HCT116 (cell line): ENCODE measurements at places on chromosomes 12 and 14. TPM values are rescaled to one million over a fixed set of nuclear protein-coding genes. Genes with fewer than 3 reads are reported as not detected.
A peak's percentile ranks its signal among the peaks of the same experiment; 100 is the strongest.

Gene RABGGTA
- 40.8 TPM for total RNA-seq

Gene ITGA5
- 49.7 TPM for total RNA-seq

Gene LGR5
- total RNA-seq: not detected

Gene TMEM119
- not detected for total RNA-seq

Gene EML5
- 1.8 TPM for total RNA-seq

Gene HHIPL1
- not detected for total RNA-seq

Gene KRT78
- not detected for total RNA-seq

Gene OGFOD2
- total RNA-seq: 29.5 TPM

Gene LRRC10
- total RNA-seq: not detected

Gene CLEC2D
- 1.9 TPM for total RNA-seq

- no peak overlapping the region for H3K27ac ChIP-seq
- no peak for DNase-seq
- 0 out of 2 replicates have a peak, but pooled peaks cover 8% of the 10 kb centered on the region for H3K27me3 ChIP-seq
Measured at GRCh38 chr14:33349871-33350270, 411.2 kb downstream of the NPAS3 start.

GRCh38 chr14:35786856-35787255 lies 22.2 kb downstream of the RALGAPA1 start:
- H3K4me1 ChIP-seq: no peaks in the 10 kb centered on the region
- H3K4me3 ChIP-seq: no peak overlapping the region
- no peaks in the 10 kb centered on the region for H3K36me3 ChIP-seq
- no peak for DNase-seq

DNA sequence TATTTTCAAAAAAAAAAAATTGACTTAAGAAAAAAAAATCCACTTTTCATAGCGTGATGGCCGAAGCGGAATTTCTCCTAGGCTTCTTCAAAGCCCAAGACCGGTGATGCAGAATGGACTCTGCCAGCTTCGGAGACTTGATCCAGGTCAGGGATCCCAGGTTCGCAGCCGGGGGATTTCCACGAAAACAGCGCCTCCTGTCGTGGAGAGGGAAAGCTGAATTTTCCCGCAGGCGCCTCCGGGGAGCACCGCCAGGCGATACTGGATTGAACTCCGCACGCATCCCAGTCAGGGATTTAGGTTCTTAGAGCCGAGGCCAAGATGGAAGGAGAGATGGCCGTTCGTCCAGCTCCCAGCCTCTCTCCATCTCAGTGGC lies 2.1 kb downstream of the TTC6 start:
- no peaks in the 10 kb centered on the region for H3K27me3 ChIP-seq
- peaks cover 5% of the 10 kb centered on the region; the same call in 1 of the 2 replicates for H3K4me1 ChIP-seq
- H3K27ac ChIP-seq: no peak overlapping the region
- no peaks in the 10 kb centered on the region for H3K36me3 ChIP-seq

- no peaks in the 10 kb centered on the region for H3K36me3 ChIP-seq
- H3K27ac ChIP-seq: no peak overlapping the region
- no peak for DNase-seq
- no peaks in the 10 kb centered on the region for H3K27me3 ChIP-seq
- H3K4me3 ChIP-seq: no peak overlapping the region
- peaks cover 4% of the 10 kb centered on the region for H3K4me1 ChIP-seq
Measured at GRCh38 chr12:5168148-5168547, 124.5 kb downstream of the KCNA5 start.

DNA sequence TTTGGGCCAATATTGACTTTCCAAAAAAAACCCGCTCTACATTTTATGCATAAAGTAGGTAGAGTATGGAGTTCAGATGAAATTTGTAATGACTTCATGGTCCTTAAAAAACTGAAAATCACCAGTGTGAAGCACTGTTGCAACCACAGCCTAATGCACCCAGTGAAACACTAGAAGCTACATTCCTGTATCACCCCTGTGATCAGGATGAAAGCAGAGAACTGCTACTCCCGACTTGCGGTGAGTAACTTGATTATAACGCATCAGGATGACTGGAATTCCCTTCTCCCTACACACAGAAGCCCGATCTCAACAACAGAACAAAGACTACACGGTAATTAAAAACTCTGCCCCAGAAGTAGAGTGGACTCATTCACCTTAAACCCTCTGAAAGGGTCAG lies 33.8 kb downstream of the SPTB start:
- H3K27ac ChIP-seq: no peak overlapping the region
- no peaks in the 10 kb centered on the region for H3K36me3 ChIP-seq
- no peak for DNase-seq
- H3K4me3 ChIP-seq: no peak overlapping the region
- H3K4me1 ChIP-seq: peaks cover 10% of the 10 kb centered on the region

- H3K36me3 ChIP-seq: peaks cover 58% of the 10 kb centered on the region
- no peak for DNase-seq
- H3K27ac ChIP-seq: no peak overlapping the region
- no peaks in the 10 kb centered on the region for H3K4me1 ChIP-seq
Measured at GRCh38 chr12:31289441-31289840, 36.5 kb downstream of the SINHCAF start.

DNA sequence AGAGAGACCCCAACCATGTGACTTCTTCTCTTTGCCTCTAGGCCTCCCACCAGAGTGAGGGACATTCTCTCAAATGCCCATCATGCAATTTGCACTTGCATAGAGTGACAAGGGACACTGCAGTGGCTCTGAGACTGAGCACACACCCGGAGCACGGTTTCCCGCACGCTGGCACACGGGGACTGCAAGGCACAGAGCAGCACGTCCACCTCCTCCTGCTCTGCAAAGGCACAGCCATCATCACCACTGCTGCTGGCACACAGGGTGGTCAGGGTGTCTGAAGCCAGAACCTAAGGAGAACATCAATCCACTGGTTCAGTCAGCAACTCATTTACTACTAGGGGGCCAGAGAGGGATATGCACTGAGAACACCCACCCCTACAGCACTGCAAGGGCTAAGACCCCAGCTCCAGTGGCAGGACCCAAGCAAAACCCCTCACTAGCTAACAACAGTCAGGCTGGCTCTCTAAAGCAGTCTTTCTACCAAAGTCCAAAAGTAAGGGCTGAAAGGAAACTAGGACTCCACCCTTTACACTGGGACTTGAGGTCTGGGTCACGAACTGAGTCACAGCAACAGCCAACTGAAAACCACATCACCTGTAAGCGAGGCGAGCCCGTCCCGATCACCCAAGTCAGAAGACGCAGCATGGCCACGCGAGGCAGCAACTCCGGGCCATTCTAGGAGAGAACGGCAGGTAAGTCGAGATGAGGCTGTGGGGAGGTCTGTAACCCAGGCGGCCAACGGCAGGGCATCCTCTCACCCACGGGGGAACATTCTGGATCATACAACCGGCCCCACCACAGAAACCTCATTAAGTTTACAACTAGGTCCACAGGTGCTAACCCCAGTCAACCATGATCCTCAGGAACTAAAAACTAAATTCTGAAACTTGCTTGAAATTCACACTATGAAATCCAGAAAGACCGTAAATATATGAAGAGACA lies 37.9 kb downstream of the GCN1 start:
- H3K36me3 ChIP-seq: peaks cover 71% of the 10 kb centered on the region
- no peak for DNase-seq
- no peak overlapping the region for H3K27ac ChIP-seq
- no peaks in the 10 kb centered on the region for H3K27me3 ChIP-seq
- H3K4me3 ChIP-seq: no peak overlapping the region

DNA sequence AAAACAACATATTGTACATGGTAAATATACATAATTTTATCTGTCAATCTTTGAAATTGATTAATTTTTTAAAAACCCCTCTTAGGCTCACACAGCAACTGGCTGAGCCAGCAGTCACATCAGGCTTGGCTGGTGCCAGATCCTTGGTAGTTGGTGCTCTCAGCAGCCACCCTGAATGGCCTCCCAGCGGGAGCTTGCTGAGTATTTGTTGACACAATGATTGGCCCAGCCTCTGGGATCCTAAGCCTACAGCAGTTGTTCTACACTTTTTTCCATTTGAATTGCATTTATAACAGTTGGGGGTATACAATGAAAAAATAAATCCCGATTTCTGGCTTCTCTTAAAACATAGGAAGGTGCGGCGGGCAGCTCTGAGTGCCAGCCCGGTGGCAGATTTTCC lies 11.1 kb downstream of the PRKAB1 start:
- H3K36me3 ChIP-seq: peaks cover 45% of the 10 kb centered on the region
- no peak for DNase-seq
- H3K27ac ChIP-seq: no peak overlapping the region
- no peaks in the 10 kb centered on the region for H3K27me3 ChIP-seq

DNA sequence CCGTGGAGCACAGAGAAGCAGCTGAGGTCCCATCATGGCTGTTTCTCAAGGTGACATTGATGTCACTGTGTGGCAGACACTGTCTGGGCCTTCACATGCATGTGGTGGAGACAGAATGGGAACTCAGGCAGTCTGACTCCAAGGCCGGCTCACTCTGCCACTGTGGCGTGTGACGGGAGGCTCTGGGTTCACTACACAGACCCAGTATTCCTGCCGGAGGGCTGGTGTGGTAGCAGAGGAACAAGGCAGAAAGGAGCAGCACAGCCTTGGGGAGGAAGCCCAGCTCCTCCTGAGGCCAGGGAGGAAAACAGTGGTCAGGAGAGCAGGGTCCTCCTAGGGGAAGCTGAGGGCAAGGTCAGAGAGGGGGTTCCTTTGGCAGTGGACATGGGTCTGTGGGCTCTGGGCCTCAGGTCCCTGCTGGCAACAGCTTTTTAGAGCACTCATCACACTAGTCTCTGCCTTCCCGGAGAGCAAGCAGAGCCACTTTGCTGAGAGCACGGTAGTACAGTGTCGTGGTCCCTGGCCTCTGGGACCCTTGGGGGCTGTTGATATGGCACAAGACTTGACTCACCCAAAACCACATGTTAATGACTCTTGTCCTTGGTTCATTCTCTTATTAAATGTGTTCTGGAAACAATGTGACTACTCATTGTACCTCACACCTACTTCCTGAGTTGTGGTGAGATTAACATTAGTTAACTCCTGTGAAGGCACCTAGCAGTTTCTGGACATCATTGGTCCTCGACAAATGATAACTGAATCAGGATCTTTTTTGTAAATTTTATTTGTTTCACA lies 21.3 kb downstream of the DCAF4 start:
- H3K27ac ChIP-seq: no peak overlapping the region
- no peak for DNase-seq
- H3K36me3 ChIP-seq: peaks cover 2% of the 10 kb centered on the region
- H3K4me1 ChIP-seq: no peaks in the 10 kb centered on the region

- peaks cover 99% of the 10 kb centered on the region for H3K4me1 ChIP-seq
- DNase-seq: no peak
- H3K27me3 ChIP-seq: no peaks in the 10 kb centered on the region
- peak overlapping the region; percentile 87 for H3K27ac ChIP-seq
Measured at GRCh38 chr14:77043177-77043983, 14.9 kb upstream of the IRF2BPL start.

- DNase-seq: peak; percentile 32
- H3K27me3 ChIP-seq: no peaks in the 10 kb centered on the region
- peaks cover 5% of the 10 kb centered on the region for H3K4me1 ChIP-seq
Measured at GRCh38 chr14:50619569-50620141, 48.5 kb downstream of the SAV1 start.

- DNase-seq: no peak
- H3K4me3 ChIP-seq: no peak overlapping the region
Measured at GRCh38 chr14:52049721-52050588, 18.9 kb downstream of the NID2 start.

GRCh38 chr12:69150796-69151127 lies 88.6 kb upstream of the CPSF6 start:
- H3K27ac ChIP-seq: no peak overlapping the region
- no peak for DNase-seq
- H3K27me3 ChIP-seq: no peaks in the 10 kb centered on the region
- H3K4me1 ChIP-seq: no peaks in the 10 kb centered on the region
- H3K4me3 ChIP-seq: no peak overlapping the region
- H3K36me3 ChIP-seq: no peaks in the 10 kb centered on the region

DNA sequence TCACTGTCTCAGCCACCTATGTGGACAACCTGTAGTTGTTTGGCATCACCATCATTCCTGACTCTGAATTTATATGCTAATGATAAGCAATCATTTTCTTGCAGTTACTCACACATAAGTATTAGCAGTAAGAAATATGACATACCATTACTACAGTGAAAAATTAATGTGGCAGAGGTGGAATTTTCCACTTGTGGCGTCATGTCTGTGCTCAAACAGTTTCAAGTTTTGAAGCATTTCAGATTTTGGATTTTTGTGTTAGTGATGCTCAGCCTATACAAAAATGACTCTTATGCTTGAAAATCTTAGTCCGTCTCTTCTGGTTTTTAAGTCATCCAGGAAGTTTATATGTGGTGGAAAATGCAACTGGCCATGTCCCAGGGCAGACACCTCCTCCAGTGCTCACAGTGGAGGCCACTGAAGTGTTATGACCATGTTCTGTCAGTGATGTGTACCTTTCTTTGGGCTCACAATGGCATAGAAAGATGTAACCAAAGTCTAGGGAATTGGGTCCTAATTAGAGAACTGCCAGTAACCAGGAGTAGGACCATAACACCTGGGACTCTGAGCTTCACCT lies 220.6 kb downstream of the SYT1 start:
- H3K27ac ChIP-seq: no peak overlapping the region
- DNase-seq: no peak
- no peak overlapping the region for H3K4me3 ChIP-seq

GRCh38 chr12:131684015-131684725 lies 26.7 kb upstream of the SFSWAP start:
- H3K27me3 ChIP-seq: no peaks in the 10 kb centered on the region
- no peaks in the 10 kb centered on the region for H3K36me3 ChIP-seq
- H3K4me3 ChIP-seq: no peak overlapping the region
- DNase-seq: no peak
- no peak overlapping the region for H3K27ac ChIP-seq

GRCh38 chr12:47773858-47774580 lies 981 bp downstream of the SLC48A1 start:
- no peak for DNase-seq
- H3K27me3 ChIP-seq: no peaks in the 10 kb centered on the region
- no peaks in the 10 kb centered on the region for H3K36me3 ChIP-seq
- H3K27ac ChIP-seq: peak overlapping the region; percentile 58; the same call in 1 of the 2 replicates
- H3K4me3 ChIP-seq: peak overlapping the region; percentile 71
- peaks cover 21% of the 10 kb centered on the region for H3K4me1 ChIP-seq

DNA sequence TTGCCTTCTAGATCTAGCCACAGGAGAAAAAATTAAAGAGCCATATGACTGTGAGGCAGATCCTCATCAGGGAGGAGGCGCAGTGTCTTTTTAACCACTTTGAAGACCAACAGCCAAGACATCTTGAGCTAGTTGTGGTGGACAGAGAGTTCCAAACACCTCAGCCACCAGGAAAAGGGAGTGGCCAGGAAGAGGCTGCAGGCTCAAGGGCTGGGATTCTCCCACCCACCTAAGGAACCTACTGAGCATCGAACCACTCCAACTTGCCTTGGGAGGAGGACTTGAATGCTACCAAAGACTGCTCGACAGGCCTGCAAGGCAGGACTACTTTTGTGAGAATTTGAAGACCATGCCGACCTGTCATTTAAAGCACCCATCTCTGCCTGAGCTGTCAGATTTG lies 14.5 kb upstream of the MDM2 start:
- peaks cover 24% of the 10 kb centered on the region for H3K4me1 ChIP-seq
- H3K36me3 ChIP-seq: no peaks in the 10 kb centered on the region
- H3K27me3 ChIP-seq: no peaks in the 10 kb centered on the region
- no peak for DNase-seq

- no peaks in the 10 kb centered on the region; the same call in 1 of the 2 replicates for H3K36me3 ChIP-seq
- H3K27me3 ChIP-seq: no peaks in the 10 kb centered on the region
- H3K4me1 ChIP-seq: no peaks in the 10 kb centered on the region
- no peak for DNase-seq
- no peak overlapping the region for H3K27ac ChIP-seq
- H3K4me3 ChIP-seq: no peak overlapping the region
Measured at GRCh38 chr12:70327541-70327940, 38.5 kb upstream of the KCNMB4 start.
